Central memory CD4-positive, alpha-beta T cell (primary cell): ENCODE measurements at places on chromosomes 4 and X.
A peak's percentile ranks its signal among the peaks of the same experiment; 100 is the strongest.

- DNase-seq = no peak
These were observed 1.8 kb downstream of the DKK2 start for GRCh38 chr4:107034091-107034995.

DNA sequence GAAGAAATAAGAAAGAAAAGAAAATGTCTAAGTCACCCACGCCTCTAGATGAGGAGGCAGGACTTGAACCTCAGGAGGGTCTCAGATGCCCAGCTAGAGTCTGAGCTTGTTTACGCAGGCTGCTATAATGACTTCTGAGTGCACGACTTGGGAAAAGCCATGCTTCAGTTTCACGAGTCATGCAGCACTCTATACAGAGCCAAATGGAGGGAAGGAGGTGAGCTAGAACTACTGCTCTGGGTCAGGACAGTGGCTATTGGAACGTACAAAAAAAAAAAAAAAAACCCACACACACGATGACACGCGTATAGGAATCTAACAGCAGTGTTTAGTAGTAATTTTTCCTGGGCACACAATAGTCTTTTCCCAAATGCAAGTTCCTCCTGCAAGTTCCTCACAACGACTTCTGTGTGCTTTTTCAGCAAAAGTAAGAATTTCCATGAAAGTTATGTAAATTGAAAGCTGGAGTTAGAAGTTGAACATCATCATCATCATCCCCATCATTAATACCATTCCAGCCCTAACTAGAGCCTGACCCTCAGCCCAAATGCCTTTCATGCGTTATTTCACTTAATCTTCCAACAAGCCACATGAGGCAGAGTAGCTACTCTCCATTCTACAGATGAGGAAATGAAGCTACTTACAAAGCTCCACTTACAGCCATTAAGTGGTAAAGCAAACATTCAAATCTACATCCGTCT is 36.6 kb downstream of the IRF2 start:
- DNase-seq = no peak

- DNase-seq = no peak
These were observed 76.1 kb upstream of the IRF2 start for GRCh38 chr4:184550476-184550875.

DNA sequence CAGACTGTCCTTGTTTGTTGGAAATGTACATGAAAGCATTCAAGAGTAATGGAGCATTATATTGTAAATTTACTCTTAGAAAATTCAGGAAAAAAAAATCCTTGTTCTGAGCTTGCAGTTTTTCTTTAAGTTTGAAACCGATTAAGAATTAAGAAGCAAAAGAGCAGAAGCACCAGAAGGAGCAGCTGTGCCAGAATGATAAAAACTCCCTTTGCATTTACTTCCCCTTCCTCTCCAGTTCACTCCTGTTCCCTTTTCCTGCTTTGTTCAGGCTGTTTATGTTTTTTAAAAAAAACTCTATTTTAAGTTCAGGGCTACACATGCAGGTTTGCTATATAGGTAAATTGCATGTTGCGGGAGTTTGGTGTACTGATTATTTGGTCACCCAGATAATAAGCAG is 90.3 kb downstream of the ATOH1 start:
- DNase-seq = no peak

- DNase-seq = no peak
These were observed 796 bp upstream of the ZNF141 start for GRCh38 chr4:336893-337142.

GRCh38 chr4:22356987-22357596 is 158.8 kb downstream of the ADGRA3 start:
- DNase-seq = no peak

DNA sequence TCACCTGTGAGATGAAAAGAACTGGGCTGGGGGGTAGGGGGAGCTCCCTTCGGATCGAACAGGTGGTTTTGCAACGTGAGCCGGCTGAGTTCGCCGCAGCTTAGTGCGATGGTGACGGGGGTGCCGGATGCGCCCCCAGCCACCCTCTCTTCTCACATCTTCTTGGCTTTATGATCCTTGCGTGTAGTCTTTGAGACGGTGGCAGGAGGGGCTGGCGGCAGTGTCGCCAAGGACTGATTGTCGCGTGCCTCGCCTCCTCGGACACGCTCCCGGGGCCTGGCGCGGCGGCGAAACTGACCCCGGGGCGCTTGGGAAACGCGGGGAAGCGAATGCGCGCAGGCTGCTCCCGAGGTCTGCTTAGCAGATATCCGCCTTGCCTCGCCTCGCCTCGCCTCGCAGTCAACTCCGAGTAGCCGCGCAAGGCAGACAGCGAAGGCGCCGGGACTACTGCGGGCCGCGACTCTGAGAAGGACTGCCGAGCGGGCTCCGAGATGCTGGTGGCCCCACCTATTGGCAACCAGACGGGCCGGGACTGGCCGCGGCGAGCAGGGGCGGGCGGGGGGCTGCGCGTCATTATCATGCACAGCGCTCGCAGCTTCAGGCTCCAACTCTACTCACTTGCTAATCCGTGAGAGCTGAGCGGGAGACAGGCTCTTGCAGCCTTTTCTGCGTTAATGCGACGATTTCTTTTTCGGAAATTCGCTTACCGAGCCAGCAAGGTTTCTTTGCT is 1.5 kb downstream of the GRID2 start:
- no peak for DNase-seq

DNA sequence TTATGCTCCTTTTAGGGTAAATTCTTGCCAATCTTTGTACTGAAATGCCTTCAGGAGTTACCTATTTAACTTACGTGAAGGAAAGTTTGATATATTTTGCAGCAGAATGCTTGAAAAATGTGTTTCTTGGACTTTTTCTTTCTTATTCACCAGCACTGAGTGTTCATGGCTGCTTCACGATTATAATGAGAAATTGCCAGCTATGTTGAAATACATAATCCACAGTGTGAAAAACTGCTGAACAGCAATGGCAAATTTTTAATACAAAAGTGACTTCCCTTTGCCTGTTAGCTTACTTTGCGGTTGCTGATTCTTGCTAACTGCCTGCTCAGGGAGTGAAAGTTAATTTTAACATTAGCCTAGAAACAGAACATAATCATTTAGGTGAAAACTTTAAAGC is 153.8 kb upstream of the SLC4A4 start:
- DNase-seq = no peak

- DNase-seq = no peak
These were observed 150.5 kb upstream of the RXFP1 start for GRCh38 chr4:158371158-158371557.

GRCh38 chr4:1381944-1382541 is 24.2 kb downstream of the NKX1-1 start:
- DNase-seq = no peak

- no peak for DNase-seq
These were observed 13.2 kb downstream of the HS3ST1 start for GRCh38 chr4:11415409-11416070.

GRCh38 chr4:82811838-82812341 is 13.3 kb upstream of the SCD5 start:
- DNase-seq = no peak

DNA sequence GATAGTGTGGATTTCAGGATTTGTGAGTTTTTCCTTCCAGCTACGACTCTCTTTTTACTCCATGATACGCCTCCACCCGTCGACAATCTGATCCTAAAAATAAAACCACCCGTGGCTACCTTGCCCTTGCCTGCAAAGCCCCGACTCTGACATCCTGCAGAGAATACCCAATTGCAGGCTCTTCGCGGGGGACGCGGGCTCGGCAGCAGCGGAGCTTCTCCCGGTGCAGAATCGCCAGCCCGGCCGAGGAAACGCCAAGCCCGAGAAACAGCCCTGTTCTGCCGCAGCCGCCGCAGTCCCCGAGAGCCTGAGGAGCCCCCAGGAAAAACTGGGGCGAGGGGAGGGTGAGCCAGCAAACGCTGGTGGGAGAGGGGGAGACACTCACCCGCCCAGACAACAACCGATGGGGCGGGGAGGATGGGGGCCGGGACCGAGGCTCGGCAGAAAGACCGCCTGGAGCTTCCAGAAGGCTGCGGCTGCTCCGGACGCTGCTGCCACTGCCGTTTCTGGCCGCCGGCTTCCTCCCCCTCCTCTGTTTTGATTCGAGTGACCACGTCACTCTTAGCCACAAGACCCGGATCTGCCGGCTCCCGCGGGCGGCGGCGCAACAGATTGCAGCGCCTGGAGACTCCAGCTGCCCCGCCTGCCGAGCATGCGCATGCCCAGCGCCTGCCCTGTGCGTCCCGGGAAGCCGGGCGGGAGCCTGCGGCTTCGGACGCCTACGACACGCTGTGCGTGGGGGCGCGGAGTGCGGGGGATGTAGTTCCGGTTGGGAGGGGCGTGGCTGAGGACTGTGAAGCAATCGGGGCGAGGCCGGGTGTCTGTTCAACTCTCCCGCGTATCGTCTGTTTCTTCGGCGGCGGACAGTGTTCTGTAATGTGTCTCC is at the start of gene SMIM14:
SMIM14 (minus strand) TSS at position 512 of the 886 bp plus-strand sequence. CDS start 33,720 bp downstream, outside the sequence.
- peak; percentile 87 for DNase-seq

GRCh38 chr4:38453253-38453881 is 210.6 kb upstream of the KLF3 start:
- no peak for DNase-seq

DNA sequence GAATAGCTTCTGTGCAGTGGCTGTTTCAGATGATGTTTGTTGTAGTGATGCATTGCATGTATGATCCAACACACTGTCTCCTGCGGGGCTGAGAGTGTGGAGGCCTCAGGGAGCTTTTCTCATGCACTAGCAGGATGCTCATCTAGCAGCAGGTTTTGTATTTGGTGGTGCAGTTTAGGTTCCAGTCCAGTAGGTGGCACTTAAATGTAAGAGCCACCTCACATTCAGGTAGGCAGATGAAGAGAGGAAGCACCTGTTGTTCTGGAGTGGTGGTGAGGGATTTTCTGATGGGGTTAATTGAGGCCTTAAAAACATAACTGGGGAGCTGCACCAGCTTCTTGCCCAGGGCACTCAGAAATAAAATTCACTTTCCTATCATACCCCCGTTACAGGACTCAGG is 300.9 kb downstream of the SPIN4 start:
- no peak for DNase-seq

DNA sequence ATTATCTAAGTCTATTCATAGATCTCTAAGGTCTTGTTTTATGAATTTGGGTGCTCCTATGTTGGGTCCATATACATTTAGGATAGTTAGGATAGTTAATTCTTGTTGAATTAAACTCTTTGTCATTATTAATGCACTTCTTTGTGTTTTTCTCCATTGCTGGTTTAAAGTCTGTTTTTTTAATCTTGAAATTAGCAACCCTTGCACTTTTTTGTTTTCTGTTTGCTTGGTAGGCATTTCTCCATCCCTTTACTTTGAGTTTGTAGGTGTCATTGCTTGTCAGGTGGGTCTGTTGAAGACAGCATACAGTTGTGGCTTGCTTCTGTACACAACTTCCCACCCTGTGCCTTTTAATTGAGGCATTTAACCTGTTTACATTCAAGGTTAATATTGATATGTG is 434.8 kb downstream of the OPHN1 start:
- DNase-seq = no peak

DNA sequence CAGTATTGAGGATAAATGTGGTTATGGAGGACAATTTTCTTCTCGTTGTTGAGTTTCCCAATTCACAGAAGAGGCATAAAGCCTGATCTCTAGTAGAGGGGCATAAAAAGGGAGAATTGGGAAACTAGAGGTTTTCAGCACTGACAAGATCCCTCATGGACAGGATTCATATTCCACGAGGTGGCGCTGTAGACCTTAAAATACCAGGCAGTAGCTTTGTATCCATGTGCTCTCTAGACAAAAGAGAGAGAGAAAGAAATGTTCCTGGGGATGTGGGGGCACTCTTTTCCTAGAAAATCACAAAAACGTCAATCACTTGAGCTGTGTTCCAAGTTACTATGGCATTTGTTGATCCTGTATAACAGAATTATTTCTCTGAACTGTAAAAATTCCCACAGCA is 128.3 kb downstream of the MAGEE1 start:
- DNase-seq = no peak

- DNase-seq = no peak
These were observed 4.6 kb upstream of the RS1 start for GRCh38 chrX:18676470-18676869.

DNA sequence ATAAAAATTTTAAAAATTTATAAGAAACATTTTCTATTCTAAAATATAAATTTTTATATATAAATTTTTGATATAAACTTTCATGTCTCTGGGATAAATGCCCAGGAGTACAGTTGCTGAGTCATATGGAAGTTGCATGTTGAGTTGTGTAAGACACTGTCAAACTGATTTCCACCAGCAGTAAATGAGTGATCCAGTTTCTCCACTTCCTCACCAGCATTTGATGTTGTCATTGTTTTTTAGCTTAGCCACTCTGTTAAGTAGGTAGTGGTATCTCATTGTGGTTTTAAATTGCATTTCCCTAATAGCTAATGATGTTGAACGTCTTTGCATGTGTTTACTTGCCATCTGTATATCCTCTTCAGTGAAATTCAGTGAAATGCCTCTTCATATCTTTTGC is 66.5 kb downstream of the MAMLD1 start:
- no peak for DNase-seq

- DNase-seq = no peak
These were observed 62.9 kb upstream of the PGRMC2 start for GRCh38 chr4:128350449-128351045.

GRCh38 chr4:89752932-89753598 is 83.9 kb downstream of the SNCA start:
- DNase-seq = no peak

DNA sequence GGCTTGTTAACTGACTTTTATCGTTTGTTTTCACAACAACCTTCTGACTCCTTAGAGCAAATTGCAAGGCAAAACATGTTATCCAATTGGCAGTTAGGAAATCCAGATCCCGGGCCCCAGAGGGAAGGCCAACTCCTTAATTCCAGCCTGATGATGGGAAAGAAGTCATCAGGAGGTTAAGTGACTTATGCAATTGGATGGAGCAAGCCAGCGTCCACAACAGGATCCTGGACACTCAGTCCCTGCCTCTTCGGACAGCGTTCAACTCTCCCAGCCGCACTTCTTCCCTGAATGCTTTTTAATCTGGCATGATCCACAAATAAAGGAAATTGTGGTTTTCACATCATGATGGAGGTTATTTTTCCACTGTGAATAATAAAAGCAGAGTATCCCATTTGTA is 310.1 kb downstream of the RAB28 start:
- no peak for DNase-seq

DNA sequence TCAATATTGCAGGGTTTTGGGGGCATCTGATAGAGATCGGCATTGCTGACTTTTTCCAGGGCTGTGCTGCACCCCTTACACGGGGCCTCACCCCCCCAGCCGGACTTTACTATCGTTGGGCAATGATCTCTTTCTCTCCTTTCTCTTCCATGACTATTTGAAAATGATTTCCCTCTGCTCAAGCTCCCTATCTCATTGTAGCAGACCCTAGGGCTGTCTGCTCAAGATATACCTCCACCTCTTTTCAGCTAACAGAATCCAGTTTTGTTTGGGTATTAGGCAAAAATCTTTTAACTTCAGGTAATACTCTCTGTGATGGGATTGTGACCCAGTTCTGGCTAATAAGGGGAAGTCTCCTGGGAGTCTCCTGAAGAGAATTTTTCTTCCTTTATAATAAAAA is 43.5 kb upstream of the ATP6AP2 start:
- DNase-seq = no peak

DNA sequence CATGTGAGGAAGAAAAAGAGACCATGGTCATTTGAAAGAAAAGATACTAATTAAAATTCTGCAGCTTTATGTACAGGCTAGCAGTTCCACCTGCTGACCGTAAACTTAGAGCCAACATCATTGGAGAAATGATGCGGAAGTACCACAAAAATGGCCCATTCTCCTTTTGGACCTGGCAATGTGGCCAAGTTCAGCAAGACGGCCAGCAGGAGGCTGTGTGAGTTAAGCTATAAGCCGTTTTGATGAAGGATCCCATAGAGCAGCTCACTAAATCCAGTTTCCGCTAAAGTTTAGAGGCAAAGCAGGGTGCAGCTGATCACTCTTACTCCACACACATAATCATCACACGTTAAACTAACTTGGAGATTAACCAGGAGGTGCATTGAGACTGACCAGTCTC is 133.8 kb downstream of the LDB2 start:
- no peak for DNase-seq

- no peak for DNase-seq
These were observed 367.9 kb downstream of the FAM133A start for GRCh38 chrX:94041881-94042280.
